Cortex of kidney (tissue), 1 donor: ENCODE measurements at places on chromosomes 2 and 18.

DNA sequence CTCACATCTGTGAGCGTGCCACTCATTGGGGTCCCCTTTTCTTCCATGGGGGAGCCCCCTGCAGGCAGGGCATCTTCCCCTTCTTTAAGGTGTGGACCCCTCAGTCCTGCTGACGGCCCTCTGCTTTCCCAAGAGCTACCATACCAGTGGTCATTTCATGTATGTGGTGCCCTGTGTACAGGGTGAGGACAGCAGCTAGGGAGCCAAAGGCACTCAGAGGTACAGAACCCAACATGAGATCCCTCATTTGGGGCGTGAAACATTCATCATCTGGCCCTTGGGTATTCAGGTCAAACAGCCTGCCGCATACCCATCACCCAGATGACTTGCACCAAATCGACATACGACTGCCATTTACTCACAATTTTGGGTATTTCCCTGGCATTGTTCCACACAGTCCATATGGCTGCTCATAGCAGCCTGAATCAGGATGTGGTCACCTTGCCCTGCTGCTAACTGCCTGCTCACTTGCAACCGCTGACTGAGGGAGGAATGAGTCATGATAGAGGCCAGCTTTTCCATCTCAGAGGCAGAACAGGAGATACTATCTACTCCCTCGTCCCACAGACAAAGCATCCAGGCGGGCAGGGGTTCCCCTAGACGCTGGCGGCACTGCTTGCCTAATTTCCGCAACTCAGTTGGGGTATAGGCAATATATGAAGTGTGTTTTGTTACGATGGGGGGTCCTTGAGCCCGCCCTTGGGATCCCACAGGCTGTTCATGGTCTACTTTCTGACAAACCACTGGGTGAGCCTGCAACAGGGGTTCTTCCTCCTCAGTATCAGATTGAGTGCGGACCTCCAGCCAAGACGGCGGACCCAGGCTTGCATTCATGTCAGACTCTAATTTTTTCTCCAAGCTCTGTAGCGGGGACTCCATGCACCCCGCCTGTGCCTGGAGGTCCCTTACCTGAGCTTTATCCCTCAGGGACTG lies 228.6 kb downstream of the SATB2 start:
- DNase-seq = no peak

GRCh38 chr2:222434204-222434603 lies 9.9 kb downstream of the SGPP2 start:
- no peak for DNase-seq

DNA sequence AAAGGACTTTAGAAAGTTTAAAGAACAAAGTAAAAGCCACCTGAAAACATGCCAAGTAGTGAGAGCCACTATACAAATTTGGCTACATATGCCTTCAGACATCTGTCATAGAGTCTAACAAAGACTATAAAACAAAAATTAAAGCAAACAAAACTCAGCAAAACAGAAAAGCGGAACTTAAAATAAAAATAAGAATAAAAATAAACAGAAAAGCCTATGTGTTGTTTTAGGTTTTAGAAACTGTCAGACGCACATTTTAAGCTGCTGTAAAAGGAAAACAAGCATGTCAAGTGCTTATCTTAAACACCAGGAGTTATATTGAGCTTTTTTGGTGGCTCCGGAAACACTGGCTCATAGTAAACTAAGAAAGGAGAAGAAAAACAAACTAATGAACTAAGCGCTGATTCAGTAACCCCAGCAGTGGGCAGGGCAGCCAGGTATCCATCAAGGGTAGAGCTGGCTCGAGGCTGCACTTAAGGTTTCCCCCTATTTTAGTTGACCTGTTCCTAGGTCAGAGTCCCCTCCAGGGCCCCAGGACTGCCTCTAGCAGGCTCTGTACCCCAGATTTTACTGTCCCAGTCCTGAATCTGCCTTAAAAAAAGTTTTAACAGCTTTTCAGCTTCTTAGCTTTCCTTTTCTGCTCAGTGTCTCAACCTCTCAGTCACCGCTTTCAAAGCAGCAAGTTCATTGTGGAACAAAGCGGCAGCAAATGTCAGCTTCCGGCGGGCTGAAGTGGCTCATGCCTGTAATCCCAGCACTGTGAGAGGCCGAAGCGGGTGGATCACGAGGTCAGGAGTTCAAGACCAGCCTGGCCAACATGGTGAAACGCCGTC lies 15.4 kb upstream of the RMC1 start:
- DNase-seq = no peak

GRCh38 chr2:41622301-41622700 lies 425.5 kb upstream of the PKDCC start:
- DNase-seq = no peak

- DNase-seq = no peak
Observed at GRCh38 chr2:169300636-169301530, 61.5 kb downstream of the LRP2 start.

DNA sequence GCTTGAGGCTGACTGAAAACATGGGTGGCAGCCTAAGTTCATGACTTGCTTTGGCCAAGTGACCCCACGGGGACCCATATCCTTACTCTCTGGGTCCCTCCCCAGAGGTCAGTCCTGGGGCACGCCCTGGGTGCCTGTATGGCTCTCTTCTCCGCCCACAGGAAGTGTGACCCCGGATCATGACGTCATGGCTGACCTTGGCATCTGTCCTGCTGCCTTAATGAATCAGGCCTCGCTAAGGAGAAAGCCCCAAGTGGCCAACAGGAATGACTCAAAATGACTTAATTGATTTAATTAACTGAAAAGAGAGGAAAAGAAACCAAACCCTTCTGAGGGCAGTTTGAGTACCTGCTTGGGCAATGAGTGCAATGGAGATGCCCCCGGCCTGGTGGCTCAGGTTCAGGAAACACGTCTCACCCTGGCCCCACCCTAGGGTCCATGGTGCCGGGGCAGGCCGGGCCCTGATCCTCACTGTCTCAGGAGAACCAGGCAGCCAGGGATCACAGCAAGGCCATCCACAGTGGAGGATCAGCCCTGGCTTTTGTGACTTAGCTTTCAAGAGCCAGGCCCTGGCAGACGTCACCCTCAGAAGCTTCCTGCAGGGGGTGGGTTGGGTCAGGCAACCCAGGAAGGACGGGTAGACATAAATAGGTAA lies 112.0 kb downstream of the CYP26B1 start:
- no peak for DNase-seq

DNA sequence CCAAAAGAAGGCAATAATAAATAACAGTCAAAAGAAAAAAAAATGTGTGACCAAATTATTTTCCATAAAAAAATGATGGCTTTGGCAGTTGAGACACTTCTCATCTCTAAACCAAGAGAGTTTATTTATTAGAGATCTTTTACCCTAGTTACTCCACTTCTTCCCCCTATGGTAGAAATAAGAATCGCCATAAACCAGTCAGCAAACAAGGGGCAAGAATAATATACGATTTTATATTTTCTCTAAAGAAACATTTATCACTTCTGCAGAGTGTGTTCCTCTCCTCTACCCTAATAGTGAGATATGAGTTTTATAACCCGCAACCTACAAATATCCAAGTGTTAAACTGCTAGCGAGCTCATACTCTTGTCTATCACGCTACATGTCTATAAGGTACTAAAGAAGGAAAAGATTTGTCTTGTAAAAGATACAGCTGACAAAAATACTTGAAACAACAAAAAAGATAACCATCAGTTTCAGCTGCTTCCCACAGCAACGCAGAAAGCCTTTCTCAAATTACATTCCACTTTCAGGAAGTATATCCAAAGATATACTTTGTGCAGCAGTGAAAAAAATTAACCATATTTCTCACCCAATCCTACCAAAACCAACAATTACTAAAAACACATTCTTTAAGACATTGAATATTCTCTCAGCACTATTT lies 2.3 kb downstream of the RNF103 start:
- DNase-seq = no peak

DNA sequence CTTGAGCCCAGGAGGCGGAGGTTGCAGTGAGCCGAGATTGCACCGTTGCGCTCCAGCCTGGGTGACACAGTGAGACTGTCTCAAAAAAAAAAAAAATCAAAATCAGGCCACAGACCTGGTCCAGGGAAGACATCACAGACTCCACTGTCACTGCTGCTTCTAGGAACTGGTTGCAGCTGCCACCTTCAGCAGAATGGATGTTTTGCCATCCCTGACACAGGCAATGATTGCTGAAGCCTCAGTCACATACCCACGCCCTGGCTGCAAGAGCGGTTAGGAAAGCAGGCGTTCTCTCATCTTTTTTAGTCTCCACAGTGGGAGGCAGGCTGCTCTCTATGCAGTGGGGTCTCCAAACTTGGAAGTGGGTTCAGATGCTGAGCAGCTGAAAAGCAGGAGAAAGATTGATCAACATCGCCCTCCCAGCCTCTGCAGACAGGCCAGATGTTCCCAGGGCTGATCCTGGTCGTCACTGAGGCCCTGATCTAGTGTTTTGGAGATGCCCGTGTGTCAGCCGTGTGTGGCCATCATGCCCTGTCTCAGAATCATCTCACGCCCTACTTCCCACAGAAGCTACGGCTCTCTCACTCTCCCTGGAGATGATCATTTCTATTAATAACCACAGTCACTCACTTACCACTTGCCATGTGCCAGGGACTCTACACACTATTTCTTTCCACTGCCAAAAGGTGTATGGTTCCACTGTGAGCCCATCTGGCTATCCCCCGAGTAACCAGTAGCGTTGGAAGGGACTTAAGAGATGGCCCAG lies 91.8 kb downstream of the PLB1 start:
- DNase-seq = no peak

- no peak for DNase-seq
Observed at GRCh38 chr18:12377556-12378197, 650 bp upstream of the AFG3L2 start.

DNA sequence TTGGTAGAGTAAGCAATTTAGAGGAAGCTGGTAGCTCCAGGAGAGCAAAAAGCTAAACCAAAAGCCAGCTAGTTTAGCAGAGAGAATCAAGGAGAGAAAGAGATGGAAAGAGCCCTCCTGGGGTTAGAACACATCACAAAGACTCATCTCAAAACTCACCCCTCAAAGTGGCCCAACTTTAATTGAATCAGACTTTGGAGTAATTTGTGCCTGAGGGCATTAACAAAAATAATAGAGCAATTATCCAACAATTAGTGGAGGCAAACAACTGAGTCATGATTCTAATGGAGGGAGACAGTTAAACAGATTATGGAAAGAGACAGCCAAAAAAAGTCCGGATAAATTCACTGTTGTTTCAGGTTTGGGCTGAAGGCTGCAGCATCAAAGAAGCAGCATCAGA lies 417.4 kb downstream of the KCNJ3 start:
- no peak for DNase-seq

GRCh38 chr2:10382354-10383061 lies 65.6 kb downstream of the ODC1 start:
- DNase-seq = no peak

DNA sequence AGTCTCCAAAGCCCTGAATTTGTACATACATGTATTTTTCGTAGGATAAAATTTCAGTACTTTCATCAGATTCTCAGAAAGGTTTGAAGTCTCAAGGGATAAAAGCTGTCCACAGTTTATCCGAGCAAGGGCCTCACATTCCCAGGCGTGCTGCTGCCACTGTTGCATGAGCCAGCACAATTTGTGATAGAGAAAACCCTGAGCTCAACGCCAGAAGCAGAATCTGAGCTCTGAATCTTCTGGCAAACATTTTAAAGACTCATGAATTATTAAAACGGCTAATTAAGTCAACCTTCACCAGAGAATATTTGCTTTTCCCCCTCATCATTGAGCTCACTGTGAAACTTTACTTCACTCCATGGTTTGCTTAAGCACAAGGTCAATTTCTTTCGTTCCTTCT lies 38.5 kb upstream of the STPG4 start:
- DNase-seq = no peak

DNA sequence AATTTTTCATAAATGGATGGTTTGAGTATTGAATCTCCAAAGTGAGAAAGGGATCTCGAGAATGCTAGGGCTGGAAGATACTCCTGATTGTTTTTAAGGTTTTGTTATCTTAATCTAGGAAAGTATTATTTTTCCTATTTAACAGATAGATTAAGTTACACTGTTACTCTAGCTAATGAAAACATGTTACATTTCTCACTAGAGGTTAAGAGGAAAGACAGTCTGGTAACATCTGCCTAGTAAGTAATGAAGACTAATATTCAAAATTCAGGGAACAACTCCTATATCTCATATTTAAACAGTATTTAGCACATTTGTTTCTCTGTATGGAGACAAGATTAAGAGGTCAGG lies 2.0 kb downstream of the GALNT3 start:
- DNase-seq = no peak

- DNase-seq = no peak
Observed at GRCh38 chr2:26900831-26901321, 52.9 kb downstream of the DPYSL5 start.

DNA sequence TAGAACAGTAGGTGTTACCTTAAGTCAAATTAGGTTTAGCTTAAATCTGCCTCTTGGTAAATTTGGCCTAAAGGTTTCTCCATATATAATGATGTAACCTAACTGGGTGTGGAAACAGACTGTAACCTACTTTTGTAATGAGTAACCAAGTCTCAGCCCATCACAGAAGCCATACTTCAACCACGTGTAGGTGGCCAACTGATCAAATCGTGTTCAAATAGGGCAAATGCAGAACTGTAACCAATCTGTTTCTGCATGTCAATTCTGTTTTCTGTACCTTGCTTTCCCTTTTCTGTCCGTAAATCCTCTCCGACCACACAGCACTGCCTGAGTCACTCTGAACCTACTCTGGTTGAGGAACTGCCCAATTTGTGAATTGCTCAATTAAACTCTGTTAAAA lies 34.0 kb upstream of the PLA2R1 start:
- DNase-seq = no peak
